ENCODE measurements at places on chromosomes 7 and 10.

DNA sequence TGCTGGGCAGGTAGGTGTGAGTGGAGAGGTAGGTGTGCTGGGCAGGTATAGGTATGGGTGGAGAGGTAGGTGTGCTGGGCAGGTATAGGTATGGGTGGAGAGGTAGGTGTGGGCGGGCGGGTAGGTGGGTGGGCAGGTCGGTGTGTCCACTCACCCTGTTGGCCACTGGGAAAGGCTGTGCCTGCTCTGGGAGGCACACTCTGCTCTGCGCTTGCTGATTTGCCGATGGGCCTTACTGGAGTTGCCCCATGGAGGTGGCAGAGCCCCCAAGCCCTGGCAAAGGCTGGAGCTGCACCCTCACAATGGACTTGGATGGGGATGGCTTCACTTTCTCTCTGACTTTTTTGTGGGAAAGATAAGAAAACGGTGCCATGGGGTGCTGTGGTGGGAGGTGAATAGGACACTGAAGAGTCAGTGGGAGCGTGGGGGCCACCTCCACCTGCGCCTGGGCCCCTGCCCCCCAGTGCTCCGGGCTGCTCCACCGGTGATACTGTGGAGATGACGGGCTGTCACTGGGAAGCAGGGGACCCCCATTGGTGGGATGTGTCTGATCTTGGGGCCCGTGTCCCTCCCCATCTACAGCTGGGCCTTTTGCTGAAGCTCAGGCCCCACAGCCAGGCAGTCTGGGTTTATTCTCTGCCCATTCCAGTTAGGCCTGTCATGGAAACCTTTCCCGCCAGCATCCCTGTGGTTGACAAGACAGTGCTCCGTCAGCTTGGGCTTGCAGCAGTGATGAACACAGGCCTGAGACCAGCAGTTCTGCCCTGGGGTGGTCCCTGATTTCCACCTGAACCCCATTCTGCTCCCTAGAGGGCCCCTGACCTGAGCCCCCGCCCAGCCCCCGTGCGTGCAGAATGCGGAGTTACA, 75.0 kb downstream of the NKX6-2 start:
- no peak for DNase-seq

DNA sequence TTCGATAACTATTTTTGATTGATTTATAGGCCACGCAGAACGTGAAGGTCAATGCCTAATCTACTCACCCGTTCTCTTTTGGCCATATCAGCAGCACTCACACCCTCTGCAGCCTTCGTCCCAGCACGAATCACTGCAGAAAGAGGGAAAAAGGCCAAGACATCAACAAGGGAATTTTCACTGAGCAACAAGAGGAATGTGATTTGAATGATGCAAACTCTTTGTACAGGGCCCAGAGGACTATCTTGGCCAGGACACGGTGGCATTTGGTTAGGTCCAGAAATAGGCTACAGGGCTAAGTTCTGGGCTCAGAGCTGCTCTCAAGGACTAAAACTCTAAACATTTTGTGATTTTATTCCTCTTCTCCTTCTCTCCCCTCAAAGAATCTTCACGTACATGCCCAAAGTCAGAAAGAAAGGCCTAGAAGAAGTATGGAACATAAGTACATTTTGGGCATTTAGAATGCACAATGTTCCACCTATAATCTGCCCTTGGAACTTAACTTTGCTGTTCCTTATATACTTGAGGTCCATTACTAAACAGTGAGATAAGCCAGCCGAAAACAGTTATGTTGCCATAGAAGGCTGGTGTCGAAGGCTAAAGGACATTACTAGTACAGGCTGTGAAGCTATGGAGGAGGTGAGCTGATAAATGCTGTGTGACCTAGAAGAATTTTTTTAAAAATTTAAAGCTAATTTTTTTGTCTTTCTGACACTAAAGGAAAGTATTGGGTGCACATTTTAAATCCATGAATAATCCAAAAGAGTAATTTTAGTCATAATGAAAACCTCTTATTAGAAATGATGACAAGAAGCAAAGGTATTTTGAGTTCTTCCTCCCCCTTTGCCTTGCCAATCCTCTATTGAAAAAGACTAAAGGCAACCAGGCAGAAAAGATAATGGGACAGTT, 20.0 kb downstream of the RBM28 start:
- DNase-seq: no peak

GRCh38 chr7:3267966-3268690, 32.9 kb upstream of the SDK1 start:
- DNase-seq: no peak

GRCh38 chr7:25643286-25643685, 415.0 kb upstream of the NPVF start:
- DNase-seq: peak; percentile 34

DNA sequence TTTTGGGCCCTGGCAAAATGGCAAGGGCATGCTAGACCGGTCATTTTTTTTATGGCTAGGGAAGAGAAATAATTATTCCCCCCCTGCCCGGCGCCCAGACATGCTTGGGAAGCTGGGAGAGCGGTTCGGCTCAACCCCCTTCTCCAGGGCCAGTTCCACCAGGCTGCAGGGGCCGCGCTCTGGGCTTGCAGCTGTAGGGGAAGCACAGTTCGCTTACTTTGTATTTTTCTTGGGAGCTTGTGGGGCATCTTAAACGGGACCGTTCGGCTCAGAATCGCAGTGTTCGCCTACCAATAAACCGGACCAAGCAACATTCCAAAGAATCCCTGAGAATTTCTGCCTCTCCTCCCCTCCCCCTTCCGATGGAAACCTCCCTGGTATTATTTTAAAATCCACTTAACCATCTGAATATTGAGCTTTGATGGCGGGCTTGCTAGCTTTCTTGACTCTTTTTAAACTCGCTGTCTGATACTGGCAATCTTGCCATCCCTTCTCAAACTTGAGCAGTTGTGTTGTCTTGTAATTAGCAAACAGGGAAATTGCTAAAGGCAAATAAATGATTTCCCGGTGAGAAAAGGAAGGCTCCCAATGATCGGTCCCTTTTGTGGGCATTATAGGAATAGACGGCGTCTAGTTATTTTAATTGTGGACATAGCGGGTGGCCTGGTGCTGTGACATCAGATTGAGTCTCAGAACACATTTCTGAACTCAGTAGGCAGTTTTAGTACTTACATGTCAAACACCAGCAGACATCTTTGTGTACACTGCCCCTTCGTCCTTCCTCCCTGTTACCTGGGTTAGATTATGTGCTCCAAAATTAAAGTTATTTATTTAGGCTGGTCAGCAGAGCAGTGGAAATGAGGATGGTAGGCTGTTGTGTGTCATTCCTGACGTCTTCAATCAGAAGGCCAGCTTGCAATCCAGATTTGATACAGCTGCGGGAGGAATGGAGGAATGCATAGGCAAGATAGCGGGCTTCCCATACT, 3.4 kb downstream of the TCF7L2 start:
- no peak for DNase-seq

DNA sequence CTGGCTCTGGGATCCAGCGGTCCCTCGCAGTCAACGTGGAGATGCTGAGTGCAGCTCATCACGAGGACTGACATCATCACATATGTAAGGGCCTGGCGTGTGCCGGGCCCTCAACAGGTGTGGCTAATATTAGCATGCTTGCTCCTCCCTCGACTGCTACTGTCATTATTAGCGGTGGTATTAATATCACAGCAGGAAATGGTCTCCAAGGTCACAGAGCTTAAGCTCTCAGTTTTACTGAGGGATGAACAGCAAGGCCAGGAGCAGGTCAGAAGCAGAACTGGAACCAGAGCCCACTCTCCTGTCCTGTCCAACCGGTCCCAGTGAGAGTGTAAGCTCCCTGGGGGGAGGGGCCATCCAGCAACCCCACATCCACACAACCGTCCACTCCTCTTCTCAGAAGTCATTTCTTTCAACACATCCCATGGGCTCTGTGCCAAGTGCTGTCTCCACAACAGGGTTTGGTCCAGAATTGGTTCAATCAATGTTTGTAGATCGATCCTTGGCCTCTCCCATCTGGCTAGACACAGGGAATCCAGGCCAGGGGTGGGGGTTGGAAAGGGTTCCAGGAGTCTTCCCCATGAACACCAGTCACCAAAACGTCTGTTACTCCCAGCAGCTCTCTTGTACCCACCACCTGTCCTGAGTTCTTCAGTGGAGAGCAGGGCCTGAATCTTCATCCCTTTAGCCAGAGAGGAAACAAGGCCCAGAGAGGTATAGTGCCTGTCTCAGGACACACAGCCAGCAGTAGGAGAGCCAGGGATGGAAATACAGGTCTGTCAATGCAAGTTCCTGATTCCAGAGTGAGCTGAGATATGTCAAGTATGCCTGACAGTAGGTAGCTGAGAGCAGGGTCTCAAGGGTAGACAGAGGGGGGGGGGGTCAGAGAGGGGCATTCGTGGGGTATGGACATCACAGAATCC, 45.3 kb upstream of the ZMIZ1 start:
- no peak for DNase-seq

Measured in HL-60 (cell line).